ENCODE measurements at places on chromosomes 4 and X.
A peak's percentile ranks its signal among the peaks of the same experiment; 100 is the strongest.

- DNase-seq: no peak
Observed at GRCh38 chr4:185145572-185145971, 2.5 kb downstream of the SLC25A4 start.

GRCh38 chrX:151825925-151826485, 86.7 kb upstream of the MAGEA4 start:
- peak; percentile 78 for DNase-seq

- peak; percentile 0 for DNase-seq
Observed at GRCh38 chrX:152276277-152276676, 137.9 kb upstream of the MAGEA10 start.

- DNase-seq: no peak
Observed at GRCh38 chr4:55928846-55929245, 19.9 kb upstream of the CEP135 start.

GRCh38 chrX:24768556-24768955, 74.8 kb downstream of the POLA1 start:
- DNase-seq: no peak

DNA sequence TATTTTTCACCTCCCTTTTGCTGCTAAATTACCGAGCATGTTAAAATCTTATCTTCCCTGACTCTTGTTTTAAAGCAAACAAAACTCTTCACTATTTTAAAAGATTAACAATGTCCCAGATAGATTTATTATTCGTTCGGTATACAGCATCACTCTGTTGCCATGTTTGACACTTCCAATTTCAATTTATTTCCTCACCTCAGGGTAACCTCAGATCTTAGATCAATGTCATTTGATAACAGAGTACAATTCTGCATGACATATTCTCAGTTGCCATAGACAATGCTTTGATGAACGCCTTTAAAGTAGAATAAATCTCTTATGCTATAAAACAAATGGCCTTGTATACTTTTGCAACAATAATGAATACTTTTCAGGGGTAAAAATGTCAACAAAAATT, 1078.1 kb upstream of the IGFBP7 start:
- no peak for DNase-seq

GRCh38 chr4:73453701-73454005, 17.6 kb downstream of the AFP start:
- no peak for DNase-seq

DNA sequence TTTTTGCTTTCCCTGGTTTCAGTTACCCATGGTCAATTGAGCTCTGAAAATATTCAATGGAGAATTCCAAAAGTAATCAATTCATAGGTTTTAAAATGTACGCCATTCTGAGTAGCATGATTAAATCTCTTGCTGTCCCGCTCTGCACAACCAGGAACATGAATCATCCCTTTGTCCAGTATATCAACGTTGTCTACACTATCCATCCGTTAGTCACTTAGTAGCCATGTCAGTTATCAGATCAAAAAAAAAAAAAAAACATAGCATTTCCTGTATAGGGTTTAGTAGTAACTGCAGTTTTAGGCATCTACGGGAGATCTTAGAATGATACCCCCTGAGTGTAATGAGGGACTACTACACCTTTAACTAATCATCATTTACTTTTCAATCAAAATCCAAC, 15.1 kb downstream of the LAMP2 start:
- DNase-seq: peak; percentile 27

DNA sequence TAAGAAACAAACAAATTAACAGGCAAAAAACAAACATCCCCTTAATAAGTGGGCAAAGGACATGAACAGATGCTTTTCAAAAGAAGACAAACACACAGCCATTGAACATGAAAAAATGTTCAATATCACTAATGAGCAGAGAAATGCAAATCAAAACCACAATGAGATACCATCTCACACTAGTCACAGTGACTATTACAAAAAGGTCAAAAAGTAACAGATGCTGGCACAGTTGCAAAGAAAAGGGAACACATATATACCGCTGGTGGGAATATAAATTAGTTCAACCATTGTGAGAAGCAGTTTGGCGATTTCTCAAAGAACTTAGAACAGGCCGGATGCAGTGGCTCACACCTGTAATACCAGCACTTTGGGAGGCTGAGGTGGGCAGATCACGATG, 146.1 kb upstream of the NEIL3 start:
- peak; percentile 67 for DNase-seq

- peak; percentile 26 for DNase-seq
Observed at GRCh38 chr4:105714071-105714521, 5.5 kb downstream of the GSTCD start.

DNA sequence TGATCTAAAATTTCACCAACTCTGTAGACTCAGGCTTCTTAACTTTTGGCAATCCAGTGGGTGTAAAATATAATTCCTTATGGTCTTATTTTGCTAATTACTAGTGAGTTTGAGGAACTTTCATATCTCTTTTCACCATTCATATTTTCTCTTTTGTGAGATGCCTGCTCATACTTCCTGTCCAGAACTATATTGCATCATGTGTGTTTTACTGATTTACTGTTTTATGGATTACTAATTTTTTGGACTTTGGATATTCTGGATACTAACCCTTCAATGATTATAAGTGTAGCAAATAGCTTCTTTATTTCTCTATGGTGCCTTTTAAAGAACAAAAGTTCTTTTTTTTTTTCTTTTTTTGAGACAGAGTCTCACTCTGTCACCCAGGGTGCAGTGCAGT, 20.6 kb downstream of the GSX2 start:
- DNase-seq: no peak

DNA sequence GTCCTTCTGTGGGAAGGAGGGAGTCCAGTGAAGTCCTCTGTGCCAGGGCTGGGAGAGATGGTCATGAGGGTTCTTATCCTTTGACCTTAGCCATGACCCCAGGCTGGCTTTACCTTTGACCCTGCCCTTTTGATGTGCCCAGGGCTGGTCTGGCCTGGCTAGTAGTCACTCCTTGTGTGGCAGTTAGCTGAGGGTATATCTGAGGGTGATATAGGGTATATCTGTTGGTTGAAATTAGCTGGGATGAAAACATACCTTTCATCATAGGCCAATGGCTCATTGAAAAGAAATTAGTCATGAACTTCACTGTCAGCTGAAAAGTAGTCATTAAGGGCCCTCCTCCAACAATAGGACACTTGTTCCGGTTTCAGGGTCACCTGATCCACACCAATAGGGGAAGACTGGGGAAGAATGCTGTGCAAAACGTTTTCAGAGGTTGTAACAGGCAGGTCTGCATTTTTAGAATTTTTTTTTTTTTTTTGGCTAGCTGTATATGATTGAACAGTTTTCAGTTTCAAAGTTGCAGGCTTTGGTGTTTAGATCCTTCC, 74.6 kb upstream of the STOX2 start:
- DNase-seq: no peak

DNA sequence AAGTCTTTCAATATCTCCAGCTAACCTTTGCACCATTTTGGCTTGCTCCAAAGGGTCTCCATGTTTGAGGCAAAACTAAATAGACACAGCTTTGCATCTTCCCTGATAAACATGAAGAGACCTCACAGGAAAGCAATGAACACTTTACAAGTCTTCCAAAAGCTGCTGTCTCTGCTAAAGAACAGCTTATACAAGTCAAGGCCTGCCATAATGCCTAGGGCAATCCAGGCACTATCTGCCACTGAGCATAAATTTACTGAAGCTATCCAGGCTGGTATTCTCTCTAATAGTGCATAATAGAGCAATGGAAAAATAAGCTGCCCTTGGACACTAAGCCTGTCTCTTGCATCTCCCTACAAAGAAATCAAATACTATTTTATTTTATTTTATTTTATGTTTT, 60.1 kb upstream of the S100G start:
- DNase-seq: no peak

DNA sequence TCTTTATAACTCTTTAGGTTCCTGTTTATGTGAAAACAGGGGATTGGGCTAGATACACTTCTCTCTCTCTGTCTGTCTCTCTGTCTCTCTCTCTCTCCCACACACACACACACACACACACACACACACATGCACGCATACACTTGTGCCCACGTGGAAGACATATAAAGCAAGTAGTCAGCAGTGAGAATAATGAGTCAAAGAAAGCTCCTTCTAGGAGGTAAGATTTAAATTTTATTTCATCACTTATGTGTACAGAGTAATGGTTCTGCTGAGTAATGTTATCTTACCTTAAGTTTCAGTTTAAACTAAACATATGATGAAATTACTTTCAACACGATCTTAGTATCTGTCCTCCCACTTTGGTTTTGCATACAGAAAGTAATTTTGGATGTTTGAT, 243.0 kb upstream of the TEX13A start:
- DNase-seq: peak; percentile 55

DNA sequence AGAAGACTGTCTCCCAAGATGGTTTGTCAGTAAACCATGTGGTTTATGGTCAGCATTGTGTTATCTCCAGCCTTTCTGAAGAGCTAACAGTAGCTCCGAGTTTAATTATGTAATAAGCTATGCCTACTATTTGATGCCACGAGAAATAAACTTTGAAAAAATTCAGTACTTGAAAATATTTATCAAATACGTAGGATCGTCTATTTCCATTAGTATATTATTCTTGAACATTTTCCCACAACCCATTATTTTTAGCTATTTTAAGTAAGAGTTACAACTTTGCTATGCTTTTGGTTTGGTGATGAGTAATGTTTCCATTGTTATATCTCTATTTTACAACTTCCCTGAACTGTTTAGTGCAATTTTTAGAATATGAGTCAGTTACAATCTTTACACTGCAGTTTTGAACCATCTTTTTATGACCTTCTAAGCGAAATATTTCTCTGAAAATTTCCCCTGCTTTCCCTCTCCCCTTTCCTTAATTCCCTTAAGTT, 44.5 kb upstream of the TRIM2 start:
- peak; percentile 91 for DNase-seq

DNA sequence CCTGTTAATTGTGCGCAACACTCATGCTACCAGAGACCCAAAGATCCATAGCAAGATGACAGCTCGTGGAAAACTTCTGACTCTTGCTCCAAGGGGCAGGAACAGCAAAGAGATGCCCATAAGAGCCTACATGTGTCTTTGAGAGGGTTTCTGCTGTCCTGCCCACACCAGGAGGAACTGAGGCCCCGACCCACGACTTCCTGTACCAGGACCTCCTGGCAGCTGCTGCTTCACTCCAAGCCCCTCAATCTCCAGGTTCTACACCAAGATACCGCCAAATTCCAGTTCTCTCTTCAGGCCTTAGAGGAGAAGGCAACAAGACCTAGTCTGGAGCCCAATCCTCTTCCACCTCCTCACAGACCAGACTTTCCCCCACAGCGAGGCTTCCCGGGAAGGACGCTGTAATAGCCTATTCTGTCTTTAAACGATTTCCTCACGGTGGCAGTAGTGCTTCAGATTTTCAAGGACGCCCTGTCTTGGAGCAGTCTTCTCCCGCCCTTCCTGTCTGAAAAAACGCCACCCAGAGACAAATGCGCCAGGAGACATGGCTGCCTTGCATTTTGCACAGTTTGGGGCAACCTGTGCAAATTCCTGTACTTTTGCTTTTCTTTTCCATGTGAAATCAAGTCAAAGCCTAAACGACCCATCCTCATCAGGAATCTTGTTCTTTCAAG, 230.2 kb upstream of the STK26 start:
- no peak for DNase-seq

- DNase-seq: no peak
Observed at GRCh38 chr4:104938624-104939023, 208.1 kb upstream of the TET2 start.

GRCh38 chr4:108166441-108167315, 2.1 kb downstream of the LEF1 start:
- no peak for DNase-seq

DNA sequence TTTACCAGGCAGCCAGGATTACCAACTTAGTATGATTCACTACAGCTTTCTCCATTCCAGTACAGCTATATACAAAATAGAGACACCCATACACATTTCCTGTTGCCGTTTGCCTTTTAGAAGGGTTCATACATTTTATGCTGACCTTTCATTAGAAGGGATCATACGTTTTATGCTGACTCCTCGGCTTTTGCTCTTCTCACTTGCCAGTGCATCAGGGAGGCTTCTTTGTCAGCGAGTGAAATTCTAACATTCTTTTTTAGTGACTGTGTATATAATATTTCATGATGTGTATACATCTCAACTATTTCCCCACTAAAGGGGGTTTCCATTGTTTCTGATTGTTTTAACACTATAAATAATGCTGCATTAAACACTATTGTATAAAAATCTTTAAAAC, 552.6 kb downstream of the TRIML1 start:
- DNase-seq: peak; percentile 85

- DNase-seq: no peak
Observed at GRCh38 chr4:35760807-35761206, 483.5 kb downstream of the ARAP2 start.

DNA sequence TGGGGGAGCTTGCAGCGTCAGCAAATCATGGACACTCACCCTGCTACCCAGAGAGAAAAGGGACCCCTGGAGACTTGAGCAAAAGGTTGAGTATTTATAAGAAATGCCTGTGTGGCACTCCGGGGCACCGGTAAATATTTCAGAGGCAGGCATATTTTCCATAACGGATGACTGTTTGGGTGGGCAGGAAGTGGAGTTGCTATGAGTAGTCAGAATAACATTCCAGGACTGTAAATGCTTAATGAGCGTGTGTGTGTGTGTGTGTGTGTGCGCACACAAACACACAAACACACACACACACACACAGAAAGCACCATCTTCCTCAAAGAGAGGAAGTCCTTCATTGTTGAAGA, 74.6 kb downstream of the MXRA5 start:
- peak; percentile 94 for DNase-seq

DNA sequence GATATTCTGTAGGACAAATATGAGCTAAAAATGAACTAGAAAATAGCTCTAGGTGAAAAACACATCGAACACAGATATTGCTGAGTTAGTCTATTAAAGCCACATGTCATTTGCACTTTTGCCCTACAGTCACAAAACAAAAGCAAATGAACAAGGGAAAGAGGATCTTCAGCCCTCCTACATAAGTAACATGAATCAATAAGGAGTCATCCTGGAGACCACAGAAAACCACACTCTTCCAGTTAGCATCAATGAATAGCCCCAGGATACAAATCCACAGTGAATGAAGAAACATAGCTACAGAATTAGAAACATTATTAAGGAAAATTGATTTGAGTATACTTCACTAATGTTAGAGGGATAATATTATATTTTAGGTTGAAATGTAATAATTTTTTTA, 311.4 kb downstream of the MAPK10 start:
- peak; percentile 72 for DNase-seq

GRCh38 chr4:34636623-34637022, 1607.7 kb downstream of the ARAP2 start:
- DNase-seq: no peak
